ENCODE measurements at places on chromosomes 2 and 18.

DNA sequence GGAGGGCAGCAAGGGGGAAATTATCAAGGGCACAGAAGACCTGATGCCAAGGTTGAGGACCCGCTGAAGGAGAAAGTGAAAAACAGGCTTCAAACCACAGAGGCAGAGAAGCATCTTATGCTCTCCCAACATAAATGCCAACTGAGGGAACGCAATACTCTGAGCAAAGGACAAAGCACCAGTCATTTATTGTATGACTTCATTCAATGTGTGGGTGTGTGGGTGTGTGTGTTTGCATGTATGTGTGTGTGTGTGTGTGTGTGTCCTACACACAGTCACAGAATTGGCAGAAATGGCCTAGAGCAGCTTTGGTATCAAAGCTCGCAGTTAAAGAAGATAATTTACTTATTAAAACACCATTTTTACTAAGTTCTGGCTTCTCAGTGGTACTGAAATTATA lies 51.4 kb downstream of the UXS1 start:
- no peak for DNase-seq

GRCh38 chr2:47160211-47160610 lies 5.1 kb upstream of the STPG4 start:
- no peak for DNase-seq

- no peak for DNase-seq
Measured at GRCh38 chr2:54624591-54625071, 98.8 kb upstream of the EML6 start.

GRCh38 chr2:230805353-230806017 lies 59.3 kb upstream of the ITM2C start:
- no peak for DNase-seq

DNA sequence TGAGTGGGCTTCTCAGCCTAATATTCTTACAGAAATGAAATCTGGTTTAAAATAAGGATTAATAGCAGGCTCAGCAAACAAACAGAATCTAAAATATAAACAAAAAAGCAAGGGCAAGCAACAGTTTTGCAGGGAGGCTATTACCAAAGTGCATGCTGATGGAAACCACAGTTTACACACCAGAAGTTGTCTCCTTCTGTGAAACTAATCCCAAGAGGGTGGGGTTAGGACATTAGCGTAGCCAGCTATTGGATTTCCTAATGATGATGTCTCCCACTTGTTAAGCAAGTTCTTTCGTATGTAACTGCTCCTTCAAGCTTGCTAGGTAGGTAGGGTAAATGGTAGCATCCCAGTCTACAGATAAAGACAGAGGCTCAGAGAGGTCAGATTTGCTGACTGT lies 65.0 kb upstream of the TSPYL6 start:
- no peak for DNase-seq
